ENCODE measurements at places on chromosomes 6 and 20.

DNA sequence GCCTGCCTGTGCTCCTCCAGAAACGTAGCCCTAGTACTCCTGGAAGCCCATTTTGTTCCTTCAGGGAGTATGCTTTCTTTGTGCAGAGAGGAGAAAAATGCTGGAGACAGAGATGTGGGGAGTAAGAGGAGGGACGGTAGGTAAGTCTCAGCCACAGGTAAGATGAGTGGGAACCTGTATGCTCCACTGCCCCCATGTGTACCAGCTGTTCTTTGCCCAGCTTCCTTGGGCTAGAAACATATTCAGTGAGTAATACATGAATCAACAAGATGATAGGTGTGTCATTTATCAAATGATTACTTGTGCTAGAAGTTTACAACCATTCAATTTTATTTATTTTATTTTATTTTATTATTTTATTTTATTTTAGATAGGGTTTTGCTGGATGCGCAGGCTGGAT lies 13.6 kb upstream of the CEP85L start:
- DNase-seq, result peak; percentile 44

- no peak for DNase-seq
Observed at GRCh38 chr6:167415441-167415961, 90.6 kb downstream of the TTLL2 start.

DNA sequence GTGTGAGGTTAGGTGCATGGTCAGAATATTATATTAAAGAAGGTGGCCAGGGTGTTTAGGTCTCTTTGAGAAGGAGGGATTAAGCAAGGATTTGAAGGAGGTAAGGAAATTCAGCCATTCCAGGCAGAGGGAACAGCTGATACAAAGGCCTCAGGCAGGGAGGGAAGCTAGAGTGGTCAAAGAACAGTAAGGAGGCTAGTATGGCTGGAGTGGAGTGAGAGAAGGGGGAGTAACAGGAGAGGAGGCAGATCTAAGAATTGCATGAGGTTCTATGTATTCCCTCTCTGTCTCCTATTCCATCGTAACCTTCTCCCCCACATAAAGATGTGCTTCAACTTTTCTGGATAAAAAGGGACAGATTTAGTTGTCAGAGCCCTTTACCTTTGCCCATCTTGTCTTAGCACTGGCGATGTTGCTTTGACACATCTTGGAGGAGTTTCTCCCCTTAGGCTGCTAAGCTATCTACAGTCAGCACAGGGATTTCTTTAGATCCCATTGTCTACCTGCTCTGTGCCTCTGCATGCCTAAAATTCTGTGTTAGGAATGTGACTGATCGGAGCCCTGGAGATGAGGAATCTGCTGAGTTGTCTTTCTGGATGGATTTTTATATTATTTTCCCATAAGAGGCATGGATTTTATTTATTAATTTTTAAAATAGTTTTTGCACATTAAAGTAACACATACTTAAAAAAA lies 59.9 kb downstream of the KLHL31 start:
- DNase-seq, result no peak

DNA sequence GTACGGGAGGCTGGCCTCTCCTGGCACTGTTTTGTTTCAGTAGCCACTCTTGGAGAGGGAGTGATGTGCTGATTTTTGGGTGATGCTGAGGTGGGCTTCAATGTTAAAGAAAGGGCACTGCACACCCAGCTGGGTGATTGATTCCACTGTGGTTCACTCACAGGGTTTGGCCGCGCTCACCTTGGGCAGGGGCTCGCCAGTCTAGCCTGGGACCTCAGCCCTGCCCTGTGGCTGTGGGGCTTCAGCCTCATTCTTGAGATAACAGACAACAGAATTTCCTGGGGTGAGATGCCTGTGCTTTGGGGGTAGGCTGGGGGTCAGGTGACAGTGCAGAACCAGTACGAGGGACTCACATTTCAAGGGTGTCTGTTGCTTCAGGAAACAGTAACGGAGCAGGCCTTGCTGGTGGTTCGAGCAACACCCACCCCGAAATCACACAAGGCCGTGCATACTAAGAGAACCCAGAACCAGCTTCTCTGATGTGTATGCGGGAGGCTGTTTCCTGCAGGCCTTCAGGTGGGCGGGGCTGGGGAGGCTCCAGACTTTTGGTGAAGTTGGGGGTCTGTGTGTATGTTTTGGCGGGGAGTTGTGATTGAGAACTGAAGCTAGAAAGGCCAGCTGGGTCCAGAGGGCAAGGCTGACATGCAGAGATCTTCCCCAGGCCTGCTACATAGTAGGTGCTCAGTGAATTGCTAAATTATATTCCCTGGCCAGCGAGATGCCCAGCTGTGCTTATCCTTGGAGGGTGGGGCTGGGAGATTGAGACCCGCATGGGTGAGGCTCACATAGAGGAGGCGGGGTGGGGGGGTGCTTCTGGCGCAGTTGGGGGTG lies 154.2 kb upstream of the RNF24 start:
- no peak for DNase-seq

- DNase-seq, result no peak
Observed at GRCh38 chr6:24257282-24257681, 100.6 kb downstream of the DCDC2 start.

- DNase-seq, result no peak
Observed at GRCh38 chr6:25342802-25343201, 63.6 kb downstream of the CARMIL1 start.

GRCh38 chr6:154986787-154987235 lies 8.3 kb upstream of the TIAM2 start:
- DNase-seq, result no peak

GRCh38 chr6:11298651-11299420 lies 66.4 kb upstream of the NEDD9 start:
- DNase-seq, result peak; percentile 24

GRCh38 chr6:168534265-168534664 lies 93.3 kb downstream of the SMOC2 start:
- DNase-seq, result no peak

DNA sequence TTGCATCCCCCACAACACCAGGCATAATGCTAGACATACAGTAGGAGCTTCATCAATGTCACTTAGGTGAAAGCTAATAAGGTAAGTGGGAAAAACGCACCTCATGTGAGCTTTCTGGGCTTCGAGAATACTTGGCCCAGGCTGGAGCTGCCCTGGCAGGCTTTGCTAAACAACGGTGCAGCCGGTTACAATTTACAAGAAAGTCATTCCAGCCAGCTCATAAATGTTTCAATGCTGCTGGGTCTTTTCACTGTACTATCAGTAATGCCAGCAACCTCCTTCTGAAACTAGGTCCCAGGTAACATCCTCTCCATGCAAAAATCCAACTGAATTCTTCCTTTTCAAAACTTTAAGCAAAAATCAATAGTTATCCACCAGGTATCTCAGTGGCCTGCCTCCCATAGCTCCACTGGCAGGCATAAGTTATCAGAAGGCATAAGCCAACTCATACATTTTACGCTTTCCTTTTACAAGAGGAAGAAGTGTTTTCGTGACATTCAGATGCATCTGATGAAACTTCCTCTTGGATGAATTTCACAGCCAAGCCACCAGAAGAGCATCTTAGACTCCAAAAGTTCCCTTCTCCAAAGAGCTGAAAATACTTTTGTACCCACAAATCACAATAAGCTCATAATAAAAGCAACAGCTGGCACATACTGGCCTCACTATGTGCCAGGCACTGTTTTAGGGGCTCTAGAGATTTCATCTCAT lies 56.3 kb downstream of the RTN4IP1 start:
- DNase-seq, result no peak

GRCh38 chr20:8656335-8656734 lies 412.6 kb upstream of the PLCB4 start:
- no peak for DNase-seq

DNA sequence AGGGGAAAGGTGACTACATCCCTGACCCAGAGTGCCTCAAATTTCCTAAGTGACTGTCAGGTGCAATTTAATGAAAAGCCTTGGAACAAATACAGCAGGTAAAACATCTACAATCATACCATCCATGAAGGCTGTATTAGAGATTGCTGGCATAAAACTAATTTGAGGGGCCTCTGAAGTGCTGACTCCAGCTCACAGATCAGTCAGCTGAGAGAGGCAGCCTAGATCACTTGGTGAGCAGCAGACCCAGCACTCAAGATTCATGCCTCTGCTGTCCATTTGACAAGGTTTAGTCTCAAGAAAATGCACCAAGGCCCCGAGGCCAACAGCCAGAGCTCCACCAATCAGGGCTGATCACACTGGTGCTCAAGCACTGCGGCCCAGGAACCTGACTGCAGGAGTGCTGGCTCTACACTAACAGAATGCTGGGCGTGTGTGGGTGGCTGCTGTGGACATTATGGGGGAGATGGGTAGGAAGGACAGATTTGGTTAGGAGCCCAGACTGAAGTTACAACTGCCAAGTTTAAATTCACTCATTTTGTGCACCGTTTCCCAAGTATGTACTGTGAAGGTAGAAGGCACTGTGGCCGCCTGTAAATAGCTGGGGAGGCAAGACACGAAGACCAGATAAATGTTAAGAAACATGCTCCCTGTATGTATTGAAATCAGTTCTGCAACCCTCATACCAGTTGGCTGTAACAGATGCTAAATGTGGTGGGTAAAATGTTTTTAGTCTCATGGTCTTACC lies 28.2 kb downstream of the SNX5 start:
- DNase-seq, result no peak

GRCh38 chr6:124479991-124480430 lies 482.2 kb upstream of the RNF217 start:
- no peak for DNase-seq

GRCh38 chr6:140346428-140346827 lies 972.0 kb upstream of the CITED2 start:
- no peak for DNase-seq

DNA sequence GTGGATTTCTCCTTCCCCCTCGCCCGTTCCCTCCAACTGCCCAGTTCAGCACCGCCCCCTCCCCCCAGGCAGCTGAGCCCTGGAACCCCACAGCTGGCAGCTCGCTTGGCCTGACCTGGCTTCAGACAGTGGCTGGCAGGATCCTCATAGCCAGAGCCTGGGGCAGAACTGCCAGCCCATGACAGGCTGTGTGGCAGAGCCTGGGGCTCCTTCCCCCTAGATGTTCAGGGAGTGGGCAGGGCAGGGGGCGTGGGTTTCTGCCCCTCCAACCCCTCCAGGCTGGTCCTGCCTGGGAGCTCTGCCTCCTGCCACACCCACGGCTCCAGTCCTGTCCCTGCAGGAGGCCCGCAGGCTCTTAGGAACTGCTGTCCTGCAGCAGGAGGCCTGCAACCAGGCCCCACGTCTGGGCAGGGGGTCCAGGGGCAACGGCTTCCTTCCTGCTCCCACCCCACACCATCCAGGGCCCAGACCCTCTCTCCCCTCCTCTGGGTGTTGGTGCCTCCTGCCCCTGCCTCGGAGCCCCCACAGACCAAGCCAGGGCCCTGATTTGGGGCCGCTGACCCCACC lies 9.6 kb upstream of the KCNQ2 start:
- DNase-seq, result no peak

DNA sequence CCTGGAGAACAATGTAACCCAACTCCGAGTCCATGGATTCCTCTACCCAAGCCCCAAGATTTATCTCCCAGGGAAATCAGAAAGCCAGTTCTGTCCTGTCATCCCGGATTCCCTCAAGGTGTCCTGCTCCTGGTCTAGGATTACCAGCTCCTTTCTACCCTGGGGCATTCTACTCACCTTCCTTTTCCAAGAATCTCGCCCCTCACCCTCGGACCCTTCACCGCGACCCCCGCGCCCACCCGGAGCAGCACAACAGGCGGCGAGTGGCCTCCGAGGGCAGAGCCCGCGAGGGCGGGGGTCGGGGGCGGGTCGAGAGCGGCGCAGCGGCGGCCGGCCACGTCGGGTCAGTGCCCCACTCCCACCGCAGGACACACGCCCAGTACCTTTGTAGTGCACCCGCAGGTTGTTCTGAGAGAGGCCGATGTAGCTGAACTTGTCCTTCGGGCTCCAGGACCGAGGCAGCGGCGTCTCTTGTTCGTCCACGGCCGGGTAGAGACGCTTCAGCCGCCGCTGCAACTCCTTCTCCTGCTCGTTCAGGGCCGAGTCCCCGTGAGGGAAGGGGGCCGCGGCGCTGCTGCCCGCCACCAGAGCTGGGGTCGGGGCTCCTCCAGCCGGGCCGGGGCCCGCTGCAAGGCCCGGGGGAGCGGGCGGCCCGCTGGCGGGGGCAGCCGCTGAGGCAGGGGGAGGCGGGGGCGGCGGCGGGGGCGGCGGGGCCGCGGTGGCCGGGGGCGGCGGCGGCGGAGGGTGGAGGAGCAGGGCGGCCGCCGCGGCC lies 897 bp downstream of the RANBP9 start:
- peak; percentile 57 for DNase-seq

DNA sequence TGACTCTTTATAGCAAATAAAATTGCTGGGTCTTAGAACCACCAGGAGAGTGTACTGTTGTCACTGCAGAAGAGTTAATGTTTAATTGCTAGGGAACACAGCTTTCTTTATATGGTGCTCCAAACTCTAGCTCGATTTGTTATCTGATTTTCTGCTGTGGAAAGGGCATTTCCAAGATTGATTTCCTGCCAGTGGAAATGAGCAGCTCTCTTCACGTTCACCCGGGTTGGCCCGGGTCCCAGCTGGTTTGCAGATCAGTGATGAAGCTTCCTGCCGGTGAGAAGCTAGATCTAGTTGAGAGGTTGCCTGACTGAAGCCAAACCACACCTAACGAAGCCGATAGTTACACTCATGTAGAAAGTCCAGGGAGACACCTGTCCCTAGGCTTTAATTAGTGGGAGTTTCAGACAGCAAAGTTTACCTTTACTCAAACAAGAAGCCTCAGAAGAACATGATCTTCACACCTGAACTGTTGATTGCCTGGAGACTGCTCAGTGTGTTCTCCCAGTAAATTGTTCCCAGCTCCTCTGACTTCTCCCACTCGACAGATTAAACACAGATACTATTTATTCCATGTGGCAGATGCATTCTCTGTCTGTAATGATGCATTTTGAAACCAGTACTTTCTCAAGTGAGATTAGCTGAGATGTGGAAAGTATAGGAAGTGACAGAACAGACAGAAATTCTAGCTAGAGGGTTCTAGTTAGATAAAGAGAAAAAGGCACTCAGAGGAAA lies 27.8 kb downstream of the PAQR8 start:
- peak; percentile 74 for DNase-seq

- DNase-seq, result no peak
Observed at GRCh38 chr6:157343732-157344131, 20.4 kb upstream of the TMEM242 start.

DNA sequence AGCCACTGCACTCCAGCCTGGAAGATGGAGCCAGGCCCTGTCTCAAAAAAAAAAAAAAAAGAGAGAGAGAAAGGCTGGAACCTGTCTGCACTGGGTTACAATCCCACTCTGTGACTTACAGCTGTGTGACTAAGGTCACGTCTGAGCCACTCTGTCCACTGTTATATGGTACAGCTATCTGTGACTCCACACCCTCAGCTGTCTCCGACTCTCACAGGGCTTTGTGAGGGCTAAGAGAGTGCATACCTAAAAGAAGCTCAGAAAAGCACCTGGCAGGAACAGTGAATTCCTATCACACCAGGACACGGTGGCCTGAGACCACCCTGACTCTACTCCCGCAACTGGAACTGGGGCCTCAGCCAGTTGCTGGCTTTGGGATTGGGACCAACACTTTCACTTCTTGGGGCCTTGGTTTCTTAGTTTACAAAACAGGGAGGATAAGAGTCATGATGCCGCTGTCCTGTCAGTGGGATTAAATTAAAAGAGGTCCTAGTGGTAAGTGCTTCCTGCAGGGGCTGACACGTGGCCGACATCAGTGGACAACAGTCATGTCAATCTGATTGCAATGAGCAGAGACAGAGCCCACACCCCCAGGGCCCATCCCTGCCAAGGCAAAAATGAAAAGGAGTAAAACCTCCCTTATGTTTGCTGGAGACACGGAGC lies 5.7 kb upstream of the CD93 start:
- no peak for DNase-seq

- DNase-seq, result no peak
Observed at GRCh38 chr6:33430334-33430733, 10.5 kb downstream of the SYNGAP1 start.

- DNase-seq, result no peak
Observed at GRCh38 chr20:21159658-21160380, 33.9 kb downstream of the KIZ start.
